ENCODE measurements at places on chromosomes 11 and 22.
A peak's percentile ranks its signal among the peaks of the same experiment; 100 is the strongest.

- no peak for DNase-seq
Observed at GRCh38 chr11:76462317-76462716, 17.5 kb downstream of the EMSY start.

GRCh38 chr11:75635066-75635862, 33.6 kb downstream of the MAP6 start:
- no peak for DNase-seq

DNA sequence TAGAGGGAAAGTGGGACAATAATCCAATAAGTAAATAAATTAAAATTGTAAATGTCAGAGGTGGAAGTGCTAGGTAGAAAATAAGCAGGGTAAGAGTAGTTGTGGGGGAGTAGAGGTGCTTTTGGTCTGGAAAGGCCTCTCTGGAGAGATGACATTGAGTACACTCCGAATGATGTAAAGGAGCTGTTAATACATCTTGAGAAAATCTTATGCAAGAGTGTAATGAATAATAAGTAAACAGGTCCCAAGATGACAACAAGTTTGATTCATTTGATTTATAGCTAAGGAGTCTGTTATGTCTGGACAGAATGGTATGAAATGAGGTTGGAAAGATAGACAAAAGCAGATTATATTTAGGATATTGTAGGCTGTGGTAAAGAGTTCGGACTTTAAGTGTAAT, 87.5 kb downstream of the TMEM135 start:
- DNase-seq: no peak

- DNase-seq: no peak
Observed at GRCh38 chr11:134144744-134145143, 75.9 kb downstream of the JAM3 start.

GRCh38 chr22:41285441-41285819, 557 bp downstream of the RANGAP1 start:
- DNase-seq: peak; percentile 91

GRCh38 chr22:31659246-31659645, 2.8 kb downstream of the PISD start:
- DNase-seq: no peak

GRCh38 chr11:12801976-12802375, 127.8 kb downstream of the TEAD1 start:
- DNase-seq: no peak

- DNase-seq: no peak
Observed at GRCh38 chr11:80958361-80958760, 1517.5 kb upstream of the TENM4 start.

- DNase-seq: no peak
Observed at GRCh38 chr22:46622081-46622521, 1.9 kb downstream of the GRAMD4 start.
